ENCODE measurements at places on chromosomes 4 and X. TPM values are rescaled to one million over a fixed set of nuclear protein-coding genes. Genes with fewer than 3 reads are reported as not detected.

GRCh38 chrX:108399418-108400165, 38.6 kb downstream of the COL4A6 start:
- DNase-seq = no peak

DNA sequence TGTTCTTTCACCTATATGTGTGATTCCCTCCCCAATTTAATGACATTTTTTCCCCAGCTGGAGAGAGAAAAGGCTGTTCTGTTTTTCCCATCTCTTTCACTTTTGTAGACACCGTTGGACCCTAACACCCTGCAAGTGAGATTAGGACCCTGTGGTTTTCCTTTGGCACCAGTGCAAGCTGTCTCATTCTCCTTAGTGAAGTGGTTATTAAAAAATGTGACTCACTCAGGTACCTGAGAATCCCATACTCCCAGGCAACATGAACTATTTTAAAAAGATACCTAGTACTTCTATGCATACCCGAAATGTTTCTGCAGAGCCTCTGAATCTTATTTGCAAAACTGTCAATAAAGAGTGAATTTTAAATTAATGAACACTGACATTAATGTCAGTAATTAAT, 175.7 kb upstream of the TBC1D9 start:
- DNase-seq = no peak

The TMPRSS11D gene
- not detected for total RNA-seq

GRCh38 chrX:77640702-77641101, 145.3 kb downstream of the ATRX start:
- DNase-seq = no peak

GRCh38 chr4:75696071-75696470, 22.9 kb upstream of the G3BP2 start:
- DNase-seq = no peak

The ZNF141 gene
- 7.6 TPM for total RNA-seq

The CXCL8 gene
- total RNA-seq = 2.6 TPM

- no peak for DNase-seq
Measured at GRCh38 chr4:33941854-33942253, 2302.5 kb downstream of the ARAP2 start.

DNA sequence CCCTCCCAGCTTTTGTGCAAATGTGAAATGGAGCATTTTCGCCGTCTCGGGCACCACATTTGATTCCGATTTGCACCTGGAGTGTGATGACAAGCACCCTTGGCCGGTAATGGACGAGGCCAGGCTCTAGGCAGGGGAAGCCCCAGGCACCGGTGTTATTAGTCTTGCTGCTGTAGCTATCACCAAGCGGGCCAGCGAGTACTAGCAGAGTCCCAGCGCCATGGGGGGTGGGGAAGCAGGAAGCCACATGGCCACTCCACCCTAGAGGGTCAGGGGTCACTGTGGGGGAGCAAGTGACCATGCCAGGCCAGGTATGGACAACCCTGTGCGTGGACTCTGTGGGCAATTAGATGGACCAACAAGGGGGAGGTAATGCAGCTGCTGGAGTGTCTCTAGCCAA, 88.8 kb downstream of the CPZ start:
- no peak for DNase-seq

DNA sequence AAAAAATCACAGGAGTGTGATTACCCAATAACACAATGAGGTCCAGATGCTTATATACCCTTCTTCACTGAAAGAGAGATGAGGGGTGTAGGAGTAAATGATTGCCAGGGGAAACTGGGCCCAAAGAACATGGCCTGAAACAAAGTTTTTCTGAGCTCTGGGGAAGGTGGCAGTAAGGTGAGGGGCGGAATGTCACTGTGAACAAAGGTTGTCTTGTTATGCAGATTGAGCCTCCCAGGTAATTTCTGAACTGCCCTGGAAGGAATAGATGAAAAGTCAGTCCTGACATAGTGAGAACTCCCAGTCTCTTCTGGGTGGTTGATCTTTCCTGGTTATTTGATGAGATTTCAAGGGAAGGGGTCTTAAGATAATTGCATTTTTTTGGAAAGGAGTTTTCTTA, 2.5 kb upstream of the TMEM47 start:
- no peak for DNase-seq

DNA sequence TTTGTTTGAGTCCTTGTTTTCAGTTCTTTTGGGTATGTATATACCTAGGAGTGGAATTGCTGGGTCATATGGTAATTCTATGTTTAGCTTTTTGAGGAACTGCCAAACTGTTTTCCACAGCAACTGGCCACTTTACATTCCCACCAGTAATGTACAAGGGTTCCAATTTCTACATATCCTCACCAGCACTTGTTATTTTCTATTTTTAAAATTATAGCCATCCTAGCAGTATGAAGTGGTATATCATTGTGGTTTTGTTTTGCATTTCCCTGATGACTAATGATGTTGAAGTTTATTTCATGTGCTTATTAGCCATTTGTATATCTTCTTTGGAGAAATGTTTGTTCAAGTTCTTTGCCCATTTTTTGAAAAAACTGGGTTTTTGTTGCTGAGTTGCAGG, 39.6 kb downstream of the TMEM164 start:
- DNase-seq = no peak

- DNase-seq = no peak
Measured at GRCh38 chr4:4759232-4759631, 100.2 kb upstream of the MSX1 start.

GRCh38 chrX:49308604-49309269, 5.3 kb downstream of the GAGE10 start:
- DNase-seq = peak; percentile 60

DNA sequence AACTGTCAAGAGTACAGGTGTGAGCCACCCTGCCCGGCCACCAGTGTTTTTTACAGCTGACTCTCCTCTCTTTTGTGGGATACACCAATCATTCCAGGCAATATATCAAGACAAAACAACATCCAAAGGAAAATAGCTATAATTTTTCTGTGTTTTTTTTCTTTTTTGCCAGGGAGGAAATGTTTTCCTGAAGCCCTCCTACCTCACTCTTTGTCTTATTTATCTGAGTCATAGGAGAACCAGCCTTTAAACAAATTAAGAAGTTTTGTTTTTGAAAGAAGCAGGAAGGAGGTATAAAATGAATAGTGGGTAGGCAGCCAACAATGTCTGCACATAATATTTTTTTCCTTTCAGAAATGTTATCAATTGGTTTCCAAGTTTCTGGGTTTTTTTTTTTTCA, 493.9 kb downstream of the CCSER1 start:
- DNase-seq = no peak

The RHOXF2B gene
- total RNA-seq = not detected

The ARHGAP24 gene
- 34.0 TPM for total RNA-seq

The EPGN gene
- total RNA-seq = 1.8 TPM

The BBS7 gene
- 5.5 TPM for total RNA-seq

DNA sequence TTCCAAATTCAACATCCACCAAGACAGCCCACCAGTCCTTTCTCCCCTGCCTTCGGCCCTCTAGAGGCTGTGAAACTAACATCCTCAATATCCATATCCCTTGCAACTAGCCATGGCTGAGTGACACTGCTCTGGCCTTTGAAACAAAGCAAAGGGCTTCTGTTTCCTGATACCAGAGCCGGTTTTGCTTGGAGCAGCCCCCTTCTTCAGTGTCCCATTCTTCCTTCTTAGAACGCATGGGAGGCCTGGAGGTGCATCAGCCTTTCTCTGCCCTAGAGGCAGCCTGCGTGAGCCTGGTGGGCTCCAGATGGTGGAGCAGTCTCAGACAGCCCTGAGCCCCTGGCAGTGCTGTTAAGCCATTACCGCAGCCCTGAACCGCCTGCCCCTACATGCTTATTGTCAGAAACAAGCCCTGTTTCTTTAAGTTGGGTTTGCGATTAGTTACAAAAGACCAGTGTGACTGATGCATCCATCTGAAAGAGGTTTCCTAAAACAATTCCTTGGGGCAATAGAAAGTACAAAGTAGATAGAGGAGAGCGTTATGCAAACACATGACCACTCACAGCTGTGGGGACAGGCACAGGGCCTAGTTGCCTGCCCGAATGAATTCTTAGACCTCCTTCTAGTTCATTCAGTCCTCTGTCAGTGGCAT, 74.1 kb downstream of the EVC start:
- peak; percentile 61 for DNase-seq

GRCh38 chrX:74104356-74105015, 199.5 kb upstream of the ZCCHC13 start:
- no peak for DNase-seq

- no peak for DNase-seq
Measured at GRCh38 chr4:89026542-89026941, 30.4 kb downstream of the FAM13A start.

The CLDN22 gene
- not detected for total RNA-seq

The CDK16 gene
- total RNA-seq = 128 TPM

The SSX3 gene
- total RNA-seq = not detected

The PNMA3 gene
- 2.6 TPM for total RNA-seq

DNA sequence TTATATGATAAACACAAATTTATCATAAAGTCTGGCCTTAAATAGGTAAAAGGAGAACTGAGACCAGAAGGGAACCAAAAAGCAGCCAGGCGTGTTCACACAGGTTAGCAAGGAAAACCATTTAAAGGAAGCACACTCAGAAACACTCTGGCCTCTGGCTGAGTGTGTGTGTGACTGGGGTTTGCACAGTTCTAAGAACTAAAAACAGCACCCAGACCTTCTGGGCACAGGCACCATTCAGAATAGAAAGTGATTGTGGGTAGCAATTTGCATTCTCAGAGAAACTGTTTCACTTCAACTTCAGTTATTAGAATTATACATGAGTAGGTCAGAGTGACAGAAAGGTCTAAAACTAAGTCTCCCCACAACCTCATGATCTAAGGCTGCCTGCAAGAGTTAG, 10.0 kb downstream of the GPR82 start:
- no peak for DNase-seq

DNA sequence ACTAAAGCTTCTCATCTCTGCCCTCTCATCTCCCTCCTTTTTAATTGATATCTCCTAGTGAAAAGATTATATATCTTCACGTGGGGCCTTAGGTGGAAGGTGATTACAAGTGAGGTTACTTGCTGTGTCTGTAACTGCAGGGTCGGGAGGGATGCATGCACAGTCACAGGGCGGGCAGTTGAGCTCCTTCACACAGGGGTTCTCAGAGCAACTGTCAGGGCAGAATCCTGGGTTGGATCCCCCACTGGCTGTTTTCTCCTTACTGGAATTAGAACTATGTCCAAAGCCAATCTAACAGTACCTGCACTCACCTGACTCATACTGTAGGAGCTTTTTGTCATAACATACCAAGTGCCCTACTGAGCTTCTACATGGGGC, 141.1 kb downstream of the AASDH start:
- DNase-seq = no peak

- DNase-seq = no peak
Measured at GRCh38 chr4:56708146-56708545, 27.1 kb upstream of the HOPX start.

The HTN1 gene
- total RNA-seq = not detected

- no peak for DNase-seq
Measured at GRCh38 chr4:83010111-83010521, 507 bp downstream of the LIN54 start.

The ARMCX6 gene
- 18.9 TPM for total RNA-seq

GRCh38 chrX:13721819-13722519, 12.5 kb downstream of the TRAPPC2 start:
- DNase-seq = no peak

GRCh38 chr4:956531-957230, 16.7 kb downstream of the DGKQ start:
- no peak for DNase-seq

The QDPR gene
- total RNA-seq = 14.8 TPM

GRCh38 chrX:21699136-21699535, 41.0 kb upstream of the KLHL34 start:
- no peak for DNase-seq

DNA sequence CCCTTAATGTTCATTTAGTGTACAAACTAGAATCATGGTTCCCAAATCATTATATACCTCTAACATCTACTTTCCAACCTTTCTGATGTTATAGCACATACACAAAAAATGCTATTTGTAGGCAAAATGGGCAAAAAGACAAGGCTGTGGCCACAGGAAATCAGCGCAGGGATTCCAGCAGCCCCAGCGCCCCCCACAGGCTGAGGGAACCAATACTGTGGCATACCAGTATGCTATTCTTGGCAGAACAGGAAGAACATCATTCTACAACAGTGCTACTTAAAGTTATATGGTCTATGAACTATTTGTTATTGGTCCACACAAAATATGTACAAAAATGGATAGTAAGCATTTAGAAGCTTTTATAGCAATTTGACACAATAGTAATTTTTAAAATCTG, 25.3 kb downstream of the STEEP1 start:
- no peak for DNase-seq

DNA sequence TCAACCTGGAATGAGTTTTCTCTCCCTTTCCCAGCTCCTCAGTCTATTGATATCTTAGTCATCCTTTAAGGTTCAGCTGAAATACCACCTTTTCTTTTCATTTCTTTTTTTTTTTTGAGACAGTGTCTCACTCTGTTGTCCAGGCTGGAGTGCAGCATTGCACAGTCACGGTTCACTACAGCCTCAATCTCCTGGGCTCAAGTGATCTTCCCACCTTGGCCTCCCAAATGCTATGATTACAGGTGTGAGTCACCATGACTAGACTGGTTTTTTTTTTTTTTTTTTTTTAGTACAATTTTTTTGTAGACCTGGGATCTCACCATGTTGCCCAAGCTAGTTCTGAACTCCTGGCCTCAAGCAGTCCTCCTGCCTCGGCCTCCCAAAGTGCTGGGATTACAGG, 28.9 kb downstream of the AFF1 start:
- no peak for DNase-seq

The SAGE1 gene
- total RNA-seq = not detected

- DNase-seq = no peak
Measured at GRCh38 chr4:35511851-35512250, 732.5 kb downstream of the ARAP2 start.

The KIAA1210 gene
- total RNA-seq = not detected

- no peak for DNase-seq
Measured at GRCh38 chr4:145481942-145482208, 222 bp downstream of the SMAD1 start.

DNA sequence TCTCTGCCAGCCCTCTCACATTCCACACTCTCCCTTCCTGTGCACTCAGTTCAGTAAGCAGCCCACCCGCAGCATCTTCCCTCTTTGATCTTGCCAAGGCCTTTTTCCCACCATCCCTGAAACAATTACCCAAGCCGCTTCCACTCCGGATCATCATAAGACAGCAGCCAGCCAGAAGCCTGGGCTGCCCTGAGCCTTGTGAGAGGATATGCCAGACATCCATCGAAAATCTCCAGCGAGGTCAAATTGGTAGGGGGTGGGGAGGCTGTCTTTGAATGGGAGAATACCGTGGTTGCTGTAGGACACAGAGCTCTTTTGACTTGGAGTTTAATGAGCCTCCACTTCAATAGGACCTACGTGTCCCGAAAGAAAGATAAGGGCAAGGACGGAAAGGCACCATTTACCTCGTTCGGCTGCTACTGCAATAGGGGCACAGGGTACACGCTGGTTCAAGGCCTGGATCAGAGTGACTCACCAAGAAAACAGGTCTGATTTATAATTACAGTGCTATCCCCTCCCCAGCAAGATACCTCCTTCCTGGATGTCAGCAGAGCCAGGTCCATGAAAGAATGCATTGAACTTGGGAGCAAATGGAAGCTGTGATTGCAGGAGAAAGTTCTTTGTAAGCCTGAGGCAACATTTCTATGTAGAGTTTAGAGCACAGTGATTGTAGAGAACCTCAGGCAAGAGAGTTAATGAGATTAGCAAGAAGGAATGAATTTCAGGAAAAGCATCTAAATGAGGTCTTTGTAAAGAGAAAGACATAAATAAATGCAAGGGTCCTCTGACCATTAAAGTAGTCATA, 39.5 kb downstream of the AMOT start:
- no peak for DNase-seq

GRCh38 chrX:104343428-104344129, 88.8 kb upstream of the ESX1 start:
- DNase-seq = no peak

All from right atrium auricular region (tissue), 2 donors.